Osteocyte (in vitro differentiated cells): ENCODE measurements at places on chromosomes 5 and 9.

DNA sequence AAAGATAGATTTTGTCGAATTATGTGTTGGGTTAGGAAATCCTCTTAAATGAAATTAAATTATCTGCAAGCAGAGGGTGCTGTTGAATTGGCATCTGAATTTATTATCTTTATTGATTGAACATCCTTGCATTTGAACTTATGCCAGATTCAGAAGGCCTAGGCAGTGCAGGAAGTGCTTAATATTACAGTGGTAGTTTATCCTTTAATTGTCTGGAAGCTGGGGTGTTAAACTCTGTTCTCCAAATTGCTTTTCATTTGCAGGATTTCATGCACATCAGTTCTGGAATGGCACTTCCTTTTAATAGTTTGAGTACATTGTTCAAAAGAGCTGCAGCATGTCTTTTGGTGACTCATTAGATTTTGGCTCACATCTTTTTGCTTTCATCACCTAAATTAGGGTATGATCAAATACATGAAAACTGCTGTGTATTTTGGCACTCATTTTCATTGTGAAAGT, 186.3 kb downstream of the KDM4C start:
- H3K27ac ChIP-seq, result no peak overlapping the region
- no peaks in the 10 kb centered on the region for H3K27me3 ChIP-seq
- no peak for DNase-seq
- H3K4me1 ChIP-seq, result peaks cover 13% of the 10 kb centered on the region
- peaks cover 5% of the 10 kb centered on the region for H3K36me3 ChIP-seq

DNA sequence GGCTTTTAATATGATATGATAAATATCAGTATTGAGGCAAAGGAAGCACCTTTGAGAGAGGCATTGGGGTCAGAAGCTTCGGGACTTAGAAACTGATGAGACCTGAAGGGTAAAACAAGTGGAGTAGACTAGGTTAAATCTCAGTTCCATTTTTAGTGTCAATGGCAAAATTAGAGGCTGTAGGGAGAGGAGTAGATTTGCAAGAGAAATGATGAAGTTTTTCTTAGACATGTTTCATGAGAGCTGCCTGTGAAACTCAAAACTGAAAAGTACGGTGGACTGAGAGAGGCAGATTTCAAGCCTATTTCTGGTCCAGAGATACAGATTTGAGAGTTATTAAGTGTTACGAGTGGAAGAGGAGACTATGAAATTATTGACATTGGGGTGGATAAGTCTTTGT, 278.5 kb downstream of the TAF11L14 start:
- no peak overlapping the region for H3K27ac ChIP-seq
- peaks cover 8% of the 10 kb centered on the region for H3K4me1 ChIP-seq
- no peak for DNase-seq
- H3K4me3 ChIP-seq, result no peak overlapping the region
- no peaks in the 10 kb centered on the region for H3K27me3 ChIP-seq
- no peaks in the 10 kb centered on the region for H3K36me3 ChIP-seq

GRCh38 chr9:1804128-1804865, 210.8 kb upstream of the SMARCA2 start:
- no peaks in the 10 kb centered on the region for H3K4me1 ChIP-seq
- no peaks in the 10 kb centered on the region for H3K27me3 ChIP-seq
- no peaks in the 10 kb centered on the region for H3K36me3 ChIP-seq
- H3K4me3 ChIP-seq, result no peak overlapping the region

GRCh38 chr5:83281176-83281575, 190.4 kb upstream of the VCAN start:
- H3K27me3 ChIP-seq, result no peaks in the 10 kb centered on the region
- no peak for DNase-seq
- H3K27ac ChIP-seq, result no peak overlapping the region
- H3K4me3 ChIP-seq, result no peak overlapping the region
